ENCODE measurements at places on chromosomes 4 and X. TPM values are rescaled to one million over a fixed set of nuclear protein-coding genes. Genes with fewer than 3 reads are reported as not detected.

Gene CCSER1
- 0.87 TPM for polyA plus RNA-seq

Gene ARHGAP36
- not detected for polyA plus RNA-seq

Gene GLOD5
- not detected for polyA plus RNA-seq

Gene NXF2B
- not detected for polyA plus RNA-seq

Gene DDIT4L
- polyA plus RNA-seq, result 0.43 TPM

Gene SPATA18
- polyA plus RNA-seq, result 1.7 TPM

Gene CENPE
- 0.45 TPM for polyA plus RNA-seq

Gene AFP
- polyA plus RNA-seq, result not detected

Gene SRPK3
- 0.23 TPM for polyA plus RNA-seq

Gene GUCY1A1
- polyA plus RNA-seq, result 6.1 TPM

Gene ZFP42
- not detected for polyA plus RNA-seq

Gene ZNF630
- 1.2 TPM for polyA plus RNA-seq

Gene BEX5
- 0.90 TPM for polyA plus RNA-seq

Gene ABLIM2
- polyA plus RNA-seq, result 4.6 TPM

Gene SLC7A11
- polyA plus RNA-seq, result 0.39 TPM

Gene IL21
- not detected for polyA plus RNA-seq

Gene PDZD4
- 2.7 TPM for polyA plus RNA-seq

Gene PSAPL1
- 0.22 TPM for polyA plus RNA-seq

Gene SCML2
- polyA plus RNA-seq, result 1.1 TPM

Gene HSFX4
- polyA plus RNA-seq, result not detected

Gene PLAC1
- polyA plus RNA-seq, result not detected

Gene SCD5
- polyA plus RNA-seq, result 18.6 TPM

Gene CLDN2
- polyA plus RNA-seq, result 0.38 TPM

Gene NPY2R
- polyA plus RNA-seq, result 0.01 TPM

Gene MXRA5
- 2.3 TPM for polyA plus RNA-seq

Gene GRID2
- not detected for polyA plus RNA-seq

Gene FAAH2
- polyA plus RNA-seq, result 1.1 TPM

Gene GYG2
- 13.6 TPM for polyA plus RNA-seq
